ENCODE measurements at places on chromosomes 16 and 17.
A peak's percentile ranks its signal among the peaks of the same experiment; 100 is the strongest.

GRCh38 chr16:85113168-85113733 lies 979 bp upstream of the CIBAR2 start:
- no peak for DNase-seq

GRCh38 chr17:78882540-78883088 lies 20.4 kb downstream of the CEP295NL start:
- DNase-seq: no peak

GRCh38 chr17:78991906-78992532 lies 12.3 kb upstream of the LGALS3BP start:
- DNase-seq: no peak

- no peak for DNase-seq
Measured at GRCh38 chr17:30208214-30208613, 27.3 kb downstream of the SLC6A4 start.

DNA sequence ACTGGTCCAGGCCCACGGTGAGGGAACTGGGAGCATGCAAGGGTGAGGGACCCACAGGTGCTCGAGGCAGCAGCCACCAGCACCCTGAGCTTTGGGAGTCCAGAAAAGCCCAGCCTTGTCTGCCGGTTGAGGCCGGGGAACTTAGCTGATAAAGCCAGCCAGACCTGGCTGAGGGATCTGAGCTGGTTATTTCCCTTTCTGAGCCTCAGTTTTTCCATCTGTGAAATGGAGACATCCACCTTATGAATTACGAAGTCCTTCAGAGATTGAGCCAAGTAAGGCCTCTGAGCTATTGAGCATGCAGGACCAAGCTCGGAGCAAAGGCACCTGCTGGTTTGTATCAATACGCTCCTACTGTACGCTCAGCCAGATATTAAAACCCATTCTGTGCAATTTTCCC lies 13.8 kb downstream of the NECAB2 start:
- no peak for DNase-seq

DNA sequence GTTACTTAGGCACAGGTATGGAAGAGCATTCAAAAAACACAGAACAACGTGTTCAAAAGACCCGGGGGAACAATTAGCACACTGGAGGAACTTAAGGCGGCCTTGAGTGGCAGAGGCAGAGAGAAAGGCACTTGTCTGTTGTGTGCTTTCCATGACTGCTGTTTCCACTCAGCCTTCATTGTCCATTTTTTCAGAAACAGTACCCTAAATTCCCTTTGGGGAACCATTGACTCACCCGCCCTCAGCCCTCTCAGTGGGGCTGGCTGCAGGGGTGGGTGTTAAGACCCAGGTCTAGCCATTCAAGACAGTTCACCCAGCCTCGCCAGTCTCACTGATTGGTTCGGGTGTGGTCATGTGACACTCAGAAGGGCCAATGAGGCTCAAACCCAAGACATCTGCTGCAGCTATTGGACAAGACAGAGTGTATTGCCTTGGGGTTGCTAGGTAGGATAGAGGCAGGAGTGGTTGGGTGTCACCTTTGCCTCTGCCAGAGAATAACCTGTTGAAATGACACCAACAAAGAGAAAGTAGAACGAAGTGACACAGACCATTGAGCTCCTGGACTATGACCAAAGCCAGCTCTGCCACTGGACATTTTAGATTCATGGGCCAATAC lies 19.6 kb upstream of the CEP20 start:
- peak; percentile 30 for DNase-seq

DNA sequence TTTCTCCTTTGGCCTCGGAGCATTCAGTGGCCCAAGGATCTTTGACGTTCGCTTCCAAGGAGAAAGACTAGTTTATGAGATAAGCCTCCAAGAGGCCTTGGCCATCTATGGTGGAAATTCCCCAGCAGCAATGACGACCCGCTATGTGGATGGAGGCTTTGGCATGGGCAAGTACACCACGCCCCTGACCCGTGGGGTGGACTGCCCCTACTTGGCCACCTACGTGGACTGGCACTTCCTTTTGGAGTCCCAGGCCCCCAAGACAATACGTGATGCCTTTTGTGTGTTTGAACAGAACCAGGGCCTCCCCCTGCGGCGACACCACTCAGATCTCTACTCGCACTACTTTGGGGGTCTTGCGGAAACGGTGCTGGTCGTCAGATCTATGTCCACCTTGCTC lies 1.4 kb downstream of the AOC3 start:
- no peak for DNase-seq

DNA sequence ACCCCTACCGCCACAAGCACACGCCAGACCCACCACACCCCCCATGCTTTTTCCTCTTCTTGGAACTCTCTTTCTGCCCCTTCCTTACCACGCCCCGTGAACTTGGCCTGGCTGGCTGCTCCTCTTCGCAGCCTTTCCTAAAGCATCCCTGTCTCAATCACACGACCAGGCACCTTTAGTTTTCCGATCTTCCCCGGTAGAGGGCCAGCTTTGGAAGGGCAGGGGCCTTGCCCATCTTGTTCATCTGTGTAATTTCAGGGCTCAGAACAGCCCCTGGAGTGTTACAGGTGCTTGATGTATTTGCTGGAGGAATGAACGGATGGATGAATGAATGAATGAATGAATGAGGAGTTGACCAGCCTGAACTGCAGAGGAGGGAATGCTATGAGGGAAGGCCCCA lies 3.7 kb downstream of the SPPL2C start:
- DNase-seq: no peak
